ENCODE measurements at places on chromosomes 6 and 20.

DNA sequence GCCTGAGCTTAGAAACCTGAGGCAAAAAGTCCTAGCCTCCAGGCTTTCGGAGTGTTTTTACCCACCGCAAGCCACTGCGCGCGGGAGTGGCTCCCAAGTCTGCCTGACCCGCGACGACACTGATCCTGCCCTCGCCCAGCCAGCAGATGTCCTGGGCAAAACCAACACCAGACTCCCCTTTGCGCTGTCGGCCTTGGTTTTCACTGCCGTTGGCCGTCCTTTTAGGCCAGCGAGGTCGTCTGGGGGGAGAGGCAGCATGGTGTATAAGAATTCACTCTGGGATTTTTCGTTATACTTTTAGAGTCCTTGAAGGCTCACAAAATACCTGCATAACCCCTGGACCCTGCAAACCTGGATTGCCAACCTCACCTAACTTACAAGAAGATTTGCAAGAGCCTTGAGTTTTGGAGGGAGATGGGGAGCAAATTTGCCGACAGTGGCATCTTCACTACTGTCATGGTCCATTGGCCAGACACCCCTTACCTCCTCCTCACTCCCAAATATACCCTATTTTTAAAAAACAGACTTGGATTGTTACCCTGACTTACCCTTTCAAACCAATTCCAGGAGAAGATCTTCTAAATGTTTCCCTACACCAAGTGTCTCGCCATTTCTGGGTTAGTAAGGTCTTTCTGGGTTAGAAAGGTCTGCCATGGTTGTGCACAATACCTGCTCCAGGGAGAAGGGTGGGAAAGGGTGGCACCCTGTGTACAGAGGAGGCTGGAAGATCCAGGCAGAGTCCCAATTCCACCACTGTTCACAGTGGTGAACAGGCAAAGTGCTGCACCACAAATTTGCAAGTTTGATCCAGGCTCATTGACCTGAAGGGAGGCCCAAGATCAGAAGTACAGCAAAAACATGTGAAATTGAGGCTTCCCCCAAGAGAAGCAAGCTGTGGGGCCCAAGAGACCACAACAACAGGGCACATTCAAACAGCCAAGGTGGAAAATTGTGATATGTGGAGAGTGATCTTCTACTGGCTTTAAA is 4.4 kb downstream of the FOXA2 start:
- DNase-seq = no peak

DNA sequence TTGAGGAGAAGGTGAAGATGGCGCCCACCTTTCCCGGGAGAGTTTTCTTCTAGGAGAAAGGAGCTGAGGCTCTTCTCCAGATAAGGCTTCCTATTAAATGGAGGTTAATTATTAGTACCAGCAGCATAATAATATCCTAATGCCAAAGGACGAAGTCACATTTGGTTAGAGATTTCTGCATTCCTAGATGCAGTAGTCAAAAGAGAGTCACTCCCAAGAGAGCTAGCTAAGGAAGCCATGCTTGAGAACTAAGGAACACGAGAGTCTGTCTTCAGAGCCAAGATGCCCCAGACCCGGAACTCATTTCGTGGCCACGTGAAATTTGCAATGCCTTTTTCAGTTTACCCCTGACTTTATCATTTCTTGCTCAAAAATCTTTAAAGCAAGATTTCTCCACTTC is 132.7 kb downstream of the TSHZ2 start:
- no peak for DNase-seq

DNA sequence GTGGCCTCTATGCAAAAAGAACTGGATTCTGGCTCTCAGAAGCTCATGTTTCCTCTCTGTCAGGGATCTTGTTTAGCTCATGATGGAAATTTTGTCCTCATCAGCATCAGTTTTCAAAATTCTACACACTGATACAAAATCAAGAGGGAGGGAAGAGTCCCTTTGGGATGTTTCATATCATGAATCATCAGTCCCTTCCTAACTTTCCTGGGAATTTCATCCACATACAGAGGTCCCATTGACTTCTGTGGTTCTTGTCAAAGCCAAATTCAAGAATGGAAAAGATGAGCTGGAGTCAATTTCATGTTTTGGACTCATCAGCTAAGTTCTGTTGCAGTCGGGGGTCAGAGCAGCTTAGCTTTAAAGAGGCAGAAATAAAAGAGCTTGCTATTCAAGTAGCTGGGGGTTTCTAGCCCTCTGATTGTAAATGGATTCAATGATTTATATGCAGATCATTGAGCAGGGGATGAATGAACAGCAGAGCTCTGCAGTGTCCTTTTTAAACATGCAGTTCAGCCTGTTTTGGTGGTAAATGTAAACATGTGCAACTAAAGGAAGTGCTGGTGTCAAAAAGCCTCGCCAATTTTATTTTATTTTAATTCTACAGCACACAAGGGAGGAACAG is 21.3 kb upstream of the TMEM14A start:
- no peak for DNase-seq

DNA sequence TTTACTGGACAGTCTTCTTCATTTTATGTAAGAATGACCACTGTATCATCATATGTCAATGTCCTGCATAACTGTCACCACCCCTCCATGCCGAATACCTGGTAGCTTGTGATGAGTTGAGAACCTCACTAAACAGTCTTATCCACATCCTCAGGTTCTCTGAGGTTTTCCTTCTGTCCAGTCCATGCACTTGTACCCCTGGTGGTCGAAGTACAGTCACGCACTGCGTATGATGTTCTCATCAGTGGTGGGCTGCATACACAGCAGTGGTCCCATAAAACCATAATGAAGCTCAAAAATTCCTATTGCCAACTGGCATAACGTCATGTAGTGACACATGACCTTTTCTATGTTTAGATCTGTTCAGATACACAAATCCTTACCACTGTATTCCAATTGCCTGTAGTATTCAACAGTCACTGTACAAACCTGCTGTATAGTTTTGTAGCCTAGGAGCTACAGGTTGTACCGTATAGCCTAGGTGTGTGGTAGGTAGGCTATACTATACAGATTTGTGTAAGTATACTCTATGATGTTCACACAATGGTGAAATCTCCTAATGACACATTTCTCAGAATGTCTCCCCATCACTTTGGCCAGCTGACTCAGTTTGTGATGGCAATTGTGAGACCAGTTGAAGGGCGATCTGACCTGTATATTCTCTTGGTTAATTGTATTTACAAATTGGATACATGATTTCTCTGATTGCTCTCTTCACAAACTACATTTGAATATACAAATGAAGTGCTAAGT is 31.3 kb upstream of the SDCBP2 start:
- DNase-seq = no peak

- no peak for DNase-seq
Measured at GRCh38 chr20:53929974-53930650, 140.3 kb downstream of the BCAS1 start.

DNA sequence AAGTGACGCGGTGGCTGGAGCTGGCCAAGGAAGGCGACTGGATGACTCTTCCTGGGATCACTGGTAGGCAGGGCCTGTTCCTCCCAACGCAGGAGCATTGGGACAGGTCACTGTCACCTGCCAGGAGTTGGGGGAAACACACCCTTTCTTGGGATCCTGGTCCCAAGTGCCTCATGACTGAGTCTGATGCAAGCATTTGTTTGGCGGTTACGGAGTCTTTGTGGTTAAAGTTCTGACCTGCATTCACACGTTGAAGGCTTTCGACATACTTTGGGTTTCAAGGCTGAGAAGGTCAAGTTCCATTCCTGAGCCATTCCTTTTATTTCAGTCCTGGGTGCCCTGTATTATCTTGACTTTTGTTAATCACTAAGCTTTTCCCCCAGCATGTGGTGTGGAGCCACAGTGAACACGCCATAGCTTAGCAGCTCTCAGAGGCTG is 6.0 kb downstream of the PNLDC1 start:
- DNase-seq = no peak

Measured in activated CD8-positive, alpha-beta T cell treated with anti-CD3 and anti-CD28 coated beads, Interleukin-2, amount 10 ng/mL, durations not matched to agents 7 days and 5 days (primary cell).